ENCODE measurements at places on chromosomes 4 and X.

DNA sequence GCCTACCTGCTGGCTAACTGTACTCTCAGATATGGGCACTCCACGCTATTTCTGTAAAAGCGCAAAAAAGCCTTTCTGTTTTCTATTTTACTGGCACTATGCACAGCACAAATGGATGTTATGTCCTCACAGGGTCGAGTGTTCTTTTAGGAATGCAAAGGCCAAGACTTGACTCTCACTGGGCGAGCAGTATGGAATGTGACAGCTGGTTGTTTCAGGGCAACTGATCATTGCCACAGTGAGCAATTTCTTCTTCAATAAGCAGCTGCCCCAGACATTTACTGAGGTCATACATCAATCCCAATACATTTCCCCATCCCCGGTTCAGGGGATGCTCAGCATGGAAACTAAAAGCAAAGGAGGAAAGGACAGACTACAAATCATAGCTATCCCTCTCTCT is 58.2 kb downstream of the PDE5A start:
- DNase-seq = no peak

DNA sequence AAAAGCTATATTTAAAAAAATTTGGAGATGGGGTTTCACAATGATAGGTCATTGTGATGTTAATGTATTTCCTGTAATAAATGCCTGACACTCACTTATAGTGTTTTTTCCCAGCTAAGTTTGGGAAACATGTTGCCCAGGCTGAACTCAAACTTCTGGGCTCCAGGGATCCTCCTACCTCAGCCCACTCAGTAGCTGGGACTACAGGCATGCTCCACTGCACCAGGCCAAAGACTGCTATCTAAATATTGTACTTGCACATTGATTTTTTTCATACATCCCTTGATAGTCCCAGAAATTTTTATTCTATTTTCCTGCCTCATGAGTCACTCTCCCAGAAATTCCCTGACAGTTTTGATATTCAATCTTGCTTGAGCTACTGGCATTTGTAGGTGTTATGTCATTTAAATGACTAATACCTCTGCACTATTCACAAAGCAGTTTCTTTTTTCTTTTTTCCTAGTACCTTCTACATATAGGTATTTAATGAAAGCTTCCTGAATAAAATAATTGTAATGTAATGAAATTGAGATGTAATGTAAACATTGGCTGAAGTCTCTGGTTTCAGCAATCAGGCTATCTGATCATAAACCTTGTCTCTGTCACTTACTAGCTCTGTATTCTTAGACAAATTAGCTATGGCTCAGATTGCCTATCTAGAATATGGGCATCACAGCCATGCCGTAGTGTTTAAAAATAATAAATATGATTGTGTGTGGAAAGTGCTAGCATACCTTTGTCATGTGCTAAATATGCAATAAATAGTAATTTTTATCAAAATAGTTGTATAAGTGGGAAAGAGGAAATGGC is 1973.0 kb upstream of the AGA start:
- DNase-seq = no peak

- no peak for DNase-seq
Observed at GRCh38 chr4:156971676-156972378, at the start of gene PDGFC. Gene PDGFC (minus strand): TSS chr4:156971799. CDS start chr4:156970903, 896 bp downstream.

GRCh38 chr4:26458157-26458561 is 32.1 kb downstream of the CCKAR start:
- no peak for DNase-seq

DNA sequence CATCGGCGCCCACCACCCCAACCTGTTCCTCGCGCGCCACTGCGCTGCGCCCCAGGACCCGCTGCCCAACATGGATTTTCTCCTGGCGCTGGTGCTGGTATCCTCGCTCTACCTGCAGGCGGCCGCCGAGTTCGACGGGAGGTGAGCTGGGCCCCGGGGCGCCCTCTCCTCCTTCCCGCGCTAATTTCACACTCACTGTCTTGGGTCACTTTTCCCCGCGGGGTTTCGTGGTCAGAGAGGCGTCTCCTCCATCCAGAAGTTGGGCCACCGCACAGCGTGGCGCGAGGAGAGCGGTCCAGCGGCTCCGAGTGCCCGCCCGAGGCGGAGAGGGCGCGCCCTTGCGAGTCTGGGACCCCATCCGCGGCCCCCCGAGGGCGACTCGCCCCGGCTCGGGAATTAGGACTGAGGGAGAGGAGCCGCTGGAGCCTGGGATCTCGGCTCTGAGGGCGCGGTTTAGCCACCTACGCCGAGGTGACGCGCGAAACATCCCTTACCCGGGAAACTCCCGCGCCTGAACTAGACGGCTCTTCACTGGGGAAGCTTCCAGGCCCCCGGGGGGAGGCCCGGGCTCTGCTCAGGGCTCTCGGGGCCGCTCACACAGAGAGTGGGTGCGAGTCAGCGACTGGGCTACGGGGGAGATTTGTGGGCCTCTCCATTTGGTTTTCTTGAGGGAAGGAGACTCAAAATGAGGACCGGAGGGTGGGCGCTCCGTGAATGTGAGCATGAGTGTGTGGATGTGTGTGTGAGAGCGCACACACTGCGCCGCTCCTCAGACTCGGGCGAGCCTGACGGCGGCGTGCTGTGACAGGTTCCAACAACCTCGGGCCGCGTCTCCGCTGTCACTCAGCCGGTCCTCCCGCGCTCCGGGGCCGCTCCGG is 551 bp downstream of the NPNT start:
- no peak for DNase-seq

GRCh38 chrX:38515291-38515690 is 46.1 kb upstream of the TSPAN7 start:
- DNase-seq = no peak

GRCh38 chrX:45003085-45003484 is 130.1 kb downstream of the KDM6A start:
- DNase-seq = no peak

GRCh38 chr4:55545151-55545550 is 1.6 kb downstream of the CLOCK start:
- DNase-seq = no peak

DNA sequence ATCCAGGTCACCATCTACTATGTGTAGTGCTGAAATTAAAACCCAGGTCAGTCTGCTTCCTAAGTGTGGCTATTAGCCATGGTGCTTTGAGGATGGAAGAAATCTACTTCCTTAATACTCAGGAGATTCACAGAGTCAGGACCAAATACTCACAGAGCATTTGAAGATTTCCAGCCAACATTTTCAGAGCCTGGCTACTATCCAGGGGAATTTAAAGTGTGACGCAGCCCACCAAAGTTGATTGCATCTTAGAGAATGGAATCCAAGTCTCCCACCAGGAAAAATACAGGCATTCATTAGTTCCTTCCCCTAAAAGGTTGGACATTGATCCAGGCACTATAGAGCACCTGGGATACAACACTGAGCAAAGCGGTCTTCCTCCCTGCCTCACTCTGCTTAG is 83.8 kb downstream of the HS3ST1 start:
- DNase-seq = no peak

GRCh38 chrX:18951032-18951431 is 32.9 kb downstream of the PHKA2 start:
- no peak for DNase-seq

DNA sequence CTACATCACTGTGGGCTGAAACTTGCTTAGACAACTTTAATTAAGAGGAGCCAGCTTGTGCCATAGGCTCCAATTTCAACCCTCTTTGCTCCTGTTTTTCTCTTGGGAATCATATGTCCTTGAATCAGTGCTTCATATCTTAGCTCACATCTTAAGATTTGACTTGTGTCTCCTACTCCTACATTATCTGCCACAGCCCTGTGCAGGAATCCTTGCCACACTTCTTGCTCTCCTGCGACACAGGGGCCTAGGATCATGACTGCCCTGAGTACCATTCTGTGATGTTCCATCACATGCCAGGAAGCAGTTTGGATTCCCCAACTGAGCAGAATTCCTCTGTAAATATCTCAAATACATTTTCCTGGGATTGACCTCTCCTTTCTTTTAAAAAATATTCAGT is 36.4 kb downstream of the ARSJ start:
- no peak for DNase-seq

DNA sequence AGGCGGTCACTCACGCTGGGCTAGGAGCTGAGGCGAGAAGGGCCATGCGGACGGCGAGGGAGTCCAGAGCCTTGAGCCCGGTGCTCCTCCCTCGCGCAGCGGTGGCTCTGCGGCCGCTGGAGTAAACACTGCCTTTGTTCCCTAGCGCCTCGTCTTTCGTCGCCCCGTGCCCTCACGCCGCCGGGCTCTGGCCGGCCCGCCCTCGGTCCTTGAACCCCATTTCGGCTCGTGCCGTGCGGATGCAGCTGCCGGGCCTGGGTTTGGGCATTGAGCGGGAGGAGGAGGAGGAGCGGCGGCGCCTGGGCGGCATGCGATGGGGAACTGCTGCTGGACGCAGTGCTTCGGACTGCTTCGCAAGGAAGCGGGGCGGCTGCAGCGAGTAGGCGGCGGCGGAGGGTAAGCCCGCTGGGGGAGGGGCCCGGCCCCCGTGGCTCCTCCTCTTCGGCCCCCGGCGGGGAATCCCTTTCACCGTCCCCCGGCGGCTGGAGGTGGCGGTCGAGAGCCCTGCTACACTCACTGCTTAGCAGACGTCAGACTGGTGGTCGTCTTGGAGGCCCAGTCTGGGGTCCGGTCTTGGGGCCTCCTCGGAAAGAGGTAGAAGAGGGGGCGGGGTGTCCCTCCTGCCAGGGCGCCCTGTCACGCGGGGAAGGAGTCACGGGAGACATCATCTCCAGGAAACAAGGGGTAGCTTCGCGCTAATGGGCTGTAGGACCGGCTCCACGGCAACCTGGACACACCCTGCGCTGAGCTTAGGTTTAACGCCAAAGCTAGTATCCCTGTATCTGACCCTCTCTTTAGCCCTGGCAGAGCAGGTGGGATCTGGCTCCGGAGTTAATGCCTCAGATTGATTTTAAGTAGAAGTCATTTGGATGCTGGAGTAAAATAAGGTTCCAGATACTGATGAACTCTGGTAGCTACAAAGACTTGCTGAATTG is at the start of gene AP1AR:
Gene AP1AR, plus strand, starts transcription at position 9 of the 935 bp plus-strand sequence. Its CDS starts 305 bp downstream, at position 314.
- DNase-seq = peak; percentile 55

DNA sequence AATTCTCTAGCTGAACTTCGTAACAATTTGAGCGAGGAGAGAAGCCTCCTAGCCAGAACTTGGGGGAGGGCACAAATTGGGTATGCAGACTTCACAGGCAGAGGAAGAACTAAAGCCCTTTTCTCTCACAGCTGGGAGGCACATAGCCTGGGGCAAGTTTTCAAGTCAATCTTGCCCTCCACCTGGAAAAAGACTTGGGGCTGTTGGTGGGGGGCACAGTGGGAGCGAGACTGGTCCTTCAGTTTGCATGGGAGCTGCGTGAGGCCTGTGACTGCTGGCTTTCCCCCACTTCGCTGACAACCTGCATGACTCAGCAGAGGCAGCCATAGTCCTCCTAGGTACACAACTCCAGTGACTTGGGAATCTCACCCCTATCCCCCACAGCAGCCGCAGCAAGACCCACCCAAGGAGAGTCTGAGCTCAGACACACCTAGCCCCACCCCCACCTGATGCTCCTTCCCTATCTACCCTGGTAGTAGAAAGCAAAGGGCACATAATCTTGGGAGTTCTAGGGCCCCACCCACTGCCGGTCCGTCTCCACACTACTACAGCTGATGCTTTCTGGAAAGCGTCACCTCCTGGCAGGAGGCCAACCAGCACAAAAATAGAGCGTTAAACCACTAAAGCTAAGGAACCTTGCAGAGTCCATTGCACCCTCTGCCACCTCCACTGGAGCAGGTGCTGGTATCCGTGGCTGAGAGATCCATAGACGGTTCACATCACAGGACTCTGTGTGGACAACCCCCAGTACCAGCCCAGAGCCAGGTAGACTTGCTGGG is 160.8 kb downstream of the CBLL2 start:
- no peak for DNase-seq

GRCh38 chr4:48141048-48141447 is 7.0 kb upstream of the TXK start:
- DNase-seq = no peak

Measured in stimulated activated CD8-positive, alpha-beta memory T cell treated with anti-CD3 and anti-CD28 coated beads, Interleukin-15, amount 100 ng/mL, for 1 hour (primary cell).